ENCODE measurements at places on chromosomes 5 and 9.

DNA sequence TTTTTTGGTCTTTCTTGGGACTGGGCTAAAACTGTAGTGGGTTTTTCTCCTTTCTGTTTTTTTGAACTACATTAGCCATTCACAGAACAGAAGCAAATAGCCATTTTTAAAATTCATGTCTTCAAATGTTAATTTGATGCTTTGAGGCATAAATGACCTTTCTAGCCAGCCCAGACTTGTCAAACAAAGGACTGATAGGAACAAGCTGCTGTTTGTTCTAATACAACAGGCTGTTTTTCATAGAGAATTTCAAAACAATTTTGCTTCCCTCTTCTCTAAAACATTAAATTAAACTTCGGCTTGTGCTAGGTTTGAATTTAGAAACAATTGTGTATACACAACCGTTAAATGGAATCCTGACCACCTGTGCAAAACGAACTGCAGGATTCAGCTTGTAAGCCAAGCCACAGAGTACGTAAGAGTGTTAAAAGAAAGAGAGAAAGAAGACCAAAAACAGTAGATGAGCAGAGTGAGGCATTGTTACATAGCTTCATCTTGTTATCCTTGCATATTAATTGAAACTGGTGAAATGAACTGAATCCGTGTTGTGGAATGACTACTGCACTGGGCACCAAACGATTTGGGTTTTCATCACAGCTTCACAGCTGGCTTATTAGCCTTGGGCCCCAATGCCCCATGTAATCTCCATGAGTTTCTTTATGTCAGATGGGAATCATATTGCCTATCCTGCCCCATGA lies 100.0 kb downstream of the ZSWIM6 start:
- DNase-seq = no peak

GRCh38 chr5:133851521-133851920 lies 116.9 kb downstream of the C5orf15 start:
- no peak for DNase-seq

DNA sequence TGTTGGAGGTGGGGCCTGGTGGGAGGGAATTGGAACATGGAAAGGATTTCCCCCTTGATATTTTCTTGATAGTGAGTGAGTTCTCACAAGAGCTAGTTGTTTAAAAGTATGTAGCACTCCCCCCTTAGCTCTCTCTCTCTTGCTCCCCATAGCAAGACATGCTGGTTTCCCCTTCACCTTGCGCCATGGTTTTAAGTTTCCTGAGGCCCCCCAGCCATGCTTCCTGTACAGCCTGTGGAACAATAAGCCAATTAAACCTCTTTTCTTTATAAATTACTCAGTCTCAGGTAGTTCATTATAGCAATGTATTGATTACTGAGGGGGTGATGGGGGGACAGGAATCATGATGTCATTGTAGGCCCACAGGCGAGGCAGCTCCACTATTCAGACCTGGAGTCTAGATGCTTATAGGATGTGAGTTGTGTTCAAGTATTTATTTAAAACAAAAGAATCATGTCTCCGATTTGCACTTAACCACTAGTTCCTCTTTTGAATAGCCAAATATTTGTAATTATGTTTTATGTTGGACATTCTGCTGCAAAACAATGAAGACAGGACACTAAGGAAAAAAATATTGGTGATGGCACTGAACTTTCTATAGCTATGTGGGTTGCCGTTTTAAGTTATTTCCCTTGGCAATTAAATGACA lies 156.6 kb downstream of the TMEM38B start:
- no peak for DNase-seq

GRCh38 chr9:121780177-121781040 lies 129.0 kb downstream of the DAB2IP start:
- no peak for DNase-seq

DNA sequence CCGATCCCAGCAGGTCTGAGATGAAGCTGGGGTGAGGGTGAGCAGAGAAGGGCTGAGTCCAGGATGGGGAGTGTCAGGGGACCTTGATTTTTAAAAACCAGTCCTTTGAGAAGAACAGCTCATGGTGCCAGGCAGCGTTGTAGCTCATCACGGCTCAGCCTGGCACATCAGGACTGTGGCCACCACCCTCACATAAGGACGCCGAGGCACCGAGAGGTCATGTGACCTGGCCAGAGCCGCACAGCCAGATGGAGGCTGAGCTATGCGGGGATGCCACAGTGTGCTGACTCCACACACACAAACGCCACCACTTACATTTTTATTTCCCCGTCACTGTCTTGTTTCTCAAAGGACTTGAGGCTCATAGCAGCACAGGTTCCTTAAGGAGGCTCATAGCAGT lies 32.9 kb upstream of the CEP72 start:
- no peak for DNase-seq

DNA sequence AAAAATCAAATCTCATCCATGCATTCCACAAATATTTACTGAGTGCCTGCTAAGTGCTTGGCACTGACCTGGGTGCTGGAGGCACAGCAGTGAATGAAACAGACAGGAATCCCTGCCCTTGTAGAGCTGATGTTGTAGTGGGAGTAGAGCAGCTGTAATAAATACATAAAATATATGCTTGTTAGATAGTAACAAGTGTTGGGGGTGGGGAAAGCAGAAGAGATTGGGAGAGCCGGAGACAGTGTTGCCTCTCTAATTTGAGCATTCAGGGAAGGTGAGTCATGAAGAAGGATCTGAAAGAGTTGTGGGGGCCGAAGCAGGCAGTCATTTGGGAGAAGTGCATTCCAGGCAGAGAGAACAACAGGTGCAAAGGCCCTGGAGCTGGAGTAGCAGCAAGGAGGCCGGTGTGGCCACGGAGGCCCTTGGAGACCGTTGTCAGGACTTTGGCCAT lies 97.9 kb downstream of the ZNF618 start:
- no peak for DNase-seq

DNA sequence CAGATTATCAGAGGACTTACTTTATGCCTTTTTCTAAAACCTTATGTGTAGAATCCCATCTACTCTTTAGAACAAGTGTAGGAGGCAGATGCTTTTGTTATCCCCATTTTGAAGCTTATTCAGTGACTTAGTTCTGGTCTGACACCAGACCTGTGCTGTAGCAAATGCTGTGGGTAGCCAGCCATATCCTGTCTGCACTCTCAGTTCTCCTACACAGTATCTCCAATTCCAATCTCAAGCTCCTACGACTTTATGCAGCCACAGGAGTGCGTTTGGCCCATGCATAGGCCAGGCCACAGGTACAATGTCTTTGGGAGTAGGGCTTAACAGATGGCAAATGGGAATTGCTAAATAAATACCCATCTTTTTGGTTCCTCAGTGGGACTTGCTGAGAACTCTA lies 292.6 kb downstream of the MCTP1 start:
- DNase-seq = no peak

- DNase-seq = no peak
Observed at GRCh38 chr9:105457560-105458294, 9.9 kb downstream of the FSD1L start.

- no peak for DNase-seq
Observed at GRCh38 chr5:156934450-156935211, 28.4 kb downstream of the TIMD4 start.

GRCh38 chr9:16487915-16488314 lies 382.6 kb downstream of the BNC2 start:
- DNase-seq = no peak

DNA sequence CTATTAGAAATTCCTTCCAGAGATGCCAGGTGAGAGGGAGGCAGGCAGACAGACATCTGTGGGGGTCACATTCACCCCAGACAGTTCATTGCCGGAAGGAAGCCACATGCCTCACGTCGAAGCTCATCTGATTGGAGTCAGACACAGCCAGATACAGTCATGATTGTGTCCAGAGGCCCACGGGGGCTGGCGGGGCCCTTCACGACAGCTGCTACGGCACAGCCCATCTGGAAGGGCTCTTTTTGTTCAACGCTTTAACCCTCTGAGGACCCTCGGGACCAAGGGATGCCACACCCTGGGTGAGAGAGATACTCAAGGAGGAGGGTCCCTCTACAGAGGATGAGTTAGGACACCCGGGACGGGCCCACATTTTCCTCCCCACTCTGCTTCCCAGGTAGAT lies 31.9 kb upstream of the GABRP start:
- DNase-seq = no peak

GRCh38 chr5:135471726-135472125 lies 19.6 kb upstream of the TIFAB start:
- no peak for DNase-seq

DNA sequence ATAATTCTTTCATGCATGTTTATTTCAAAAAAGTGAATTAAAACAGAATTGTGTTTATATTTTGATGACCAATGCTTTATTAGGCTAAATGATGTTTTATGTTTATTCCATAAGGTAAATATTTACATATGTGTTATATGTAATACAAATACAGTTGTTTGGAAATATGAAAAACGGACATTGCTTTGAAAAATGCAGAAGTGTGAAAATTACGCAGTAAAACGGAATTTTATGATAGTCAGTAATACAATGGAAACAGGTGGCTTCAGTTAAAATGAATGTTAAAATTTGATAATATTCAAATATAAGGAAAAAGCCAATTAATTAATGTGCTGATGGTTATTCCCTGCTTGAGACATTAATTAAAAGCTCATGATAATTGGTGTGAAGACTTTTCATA lies 1633.8 kb downstream of the MAT2B start:
- DNase-seq = no peak

DNA sequence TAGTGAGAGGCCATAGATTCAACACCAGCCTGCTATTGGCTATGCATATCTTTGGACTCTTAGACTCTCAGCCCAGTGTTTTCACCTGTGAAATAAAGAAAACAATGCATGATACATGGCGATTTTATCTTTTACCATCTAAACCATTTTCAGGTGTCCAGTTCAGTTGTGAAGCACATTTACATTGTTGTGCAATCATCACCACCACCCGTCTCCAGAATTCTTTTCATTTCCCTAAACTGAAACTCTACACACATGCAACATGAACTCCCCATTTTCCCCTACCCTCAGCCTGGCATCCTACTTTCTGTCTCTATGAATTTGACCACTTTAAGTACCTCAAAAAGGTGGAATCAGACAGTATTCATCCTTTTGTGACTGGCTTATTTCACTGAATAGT lies 420.6 kb downstream of the MED10 start:
- DNase-seq = no peak

DNA sequence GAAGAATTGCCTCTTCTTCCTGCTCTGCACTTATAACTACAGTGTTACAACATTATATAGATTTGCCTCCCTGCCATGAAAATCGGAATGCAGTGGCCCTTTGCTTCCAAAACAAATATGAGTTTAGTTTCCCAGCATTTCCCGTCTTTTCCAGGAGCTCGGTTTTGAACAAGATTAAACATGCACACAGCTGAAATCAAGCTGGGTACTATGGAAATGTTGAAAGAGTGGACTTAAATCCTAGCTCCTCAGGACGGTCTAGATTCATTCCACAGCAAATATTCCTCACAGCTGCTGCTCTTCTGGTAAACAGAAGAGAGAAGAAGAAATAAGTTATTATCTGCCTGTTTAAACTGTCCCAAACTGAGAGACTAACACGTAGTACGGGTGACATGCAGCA lies 161.4 kb downstream of the PIK3R1 start:
- no peak for DNase-seq

DNA sequence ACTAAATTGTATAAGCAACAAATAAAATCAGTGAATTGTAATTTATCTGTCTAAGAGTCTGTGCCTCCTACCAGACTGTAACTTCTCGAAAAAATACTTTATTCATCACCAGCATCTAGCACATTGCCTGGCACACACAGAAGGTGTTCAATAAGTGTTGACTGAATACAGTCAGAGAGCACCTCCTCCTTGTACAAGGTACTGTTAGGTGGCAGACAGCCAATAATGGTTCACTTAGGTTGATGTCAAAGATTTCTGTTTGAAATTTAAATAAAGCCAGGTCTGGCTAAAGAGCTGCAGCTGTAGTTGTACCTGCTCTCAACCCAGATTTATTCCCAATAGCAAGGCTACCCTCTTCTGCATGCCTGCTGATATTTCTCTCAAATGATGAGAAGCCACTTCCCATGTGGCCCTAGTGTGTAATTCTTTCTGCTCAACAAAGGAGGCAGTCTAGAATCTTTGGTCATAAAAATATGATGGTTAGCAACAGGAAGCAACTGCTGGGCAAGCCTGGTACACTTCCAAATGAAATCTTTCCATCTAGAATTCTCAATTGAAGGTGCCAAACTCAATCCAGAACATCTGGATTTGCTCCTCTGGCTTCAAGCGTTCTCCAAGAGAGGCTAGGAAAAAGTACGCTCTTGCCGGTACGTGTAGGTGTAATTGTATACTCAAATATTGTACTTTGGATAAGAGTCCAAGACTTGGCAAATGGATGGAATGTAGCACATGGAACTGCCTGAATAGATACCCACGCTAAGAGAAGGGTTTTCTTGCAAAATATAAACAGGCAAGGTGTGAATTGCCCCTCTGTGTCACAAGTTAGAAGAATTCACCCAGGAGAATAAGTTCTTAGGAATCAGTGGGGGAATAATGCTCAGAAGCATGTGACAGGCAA lies 95.6 kb downstream of the NR6A1 start:
- no peak for DNase-seq

DNA sequence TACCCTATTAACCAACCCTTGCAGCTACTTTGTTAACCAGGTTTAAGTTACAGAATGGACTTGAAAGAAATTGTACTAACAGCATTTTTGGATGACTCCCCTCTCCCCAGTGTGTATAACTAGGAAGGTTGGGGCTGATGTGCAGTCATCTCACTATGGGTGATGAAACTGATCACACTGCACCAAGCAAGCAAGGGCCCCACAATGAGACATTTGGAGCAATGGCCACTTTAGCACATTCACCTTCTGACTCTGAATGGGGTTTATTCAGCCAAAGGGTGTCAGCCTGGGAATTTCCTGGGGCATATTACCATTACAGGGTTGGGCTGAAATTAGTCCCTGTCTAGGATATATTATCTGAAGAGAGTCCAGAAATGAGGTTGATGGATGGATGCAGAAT lies 18.7 kb upstream of the CYFIP2 start:
- DNase-seq = no peak

GRCh38 chr9:133656211-133657119 lies 20.3 kb downstream of the DBH start:
- peak; percentile 2 for DNase-seq

DNA sequence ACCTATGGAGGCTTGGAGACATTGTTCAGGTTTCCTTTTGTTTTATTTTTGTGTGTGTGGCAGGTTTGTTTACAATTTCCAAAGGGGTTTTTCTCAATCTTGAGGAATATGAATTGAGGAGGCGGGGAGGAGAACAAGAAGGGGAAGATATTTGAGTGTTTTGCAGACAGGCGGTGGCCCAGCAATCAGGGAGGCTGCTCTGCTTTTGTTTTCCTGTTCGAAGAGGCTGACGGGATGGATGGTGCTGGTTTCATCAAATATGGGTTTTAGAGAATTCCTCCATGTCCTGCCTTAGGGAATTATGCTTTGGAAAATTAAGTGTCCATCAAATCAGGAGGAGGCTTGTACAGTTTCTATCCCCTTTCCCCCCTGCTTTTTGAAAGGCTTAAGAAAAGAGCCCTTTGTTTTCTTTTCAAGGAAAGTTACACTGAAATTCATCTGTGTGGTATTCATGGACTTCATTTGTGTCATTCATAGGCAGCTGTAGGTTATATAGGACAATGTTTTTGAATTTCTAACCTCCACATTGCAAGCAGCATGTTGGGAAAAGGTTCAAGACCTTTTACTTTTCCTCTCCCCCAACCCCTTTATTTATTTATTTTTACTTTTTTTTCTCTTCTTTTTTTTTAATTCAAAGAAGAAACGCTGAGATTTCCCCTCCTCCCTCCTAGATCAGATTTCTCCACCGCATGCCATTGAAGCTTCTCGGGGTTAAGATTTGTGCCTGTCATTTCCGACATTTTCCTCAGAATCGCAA lies 107.4 kb downstream of the ZNF462 start:
- no peak for DNase-seq
